ENCODE measurements at places on chromosomes 12 and 14.

DNA sequence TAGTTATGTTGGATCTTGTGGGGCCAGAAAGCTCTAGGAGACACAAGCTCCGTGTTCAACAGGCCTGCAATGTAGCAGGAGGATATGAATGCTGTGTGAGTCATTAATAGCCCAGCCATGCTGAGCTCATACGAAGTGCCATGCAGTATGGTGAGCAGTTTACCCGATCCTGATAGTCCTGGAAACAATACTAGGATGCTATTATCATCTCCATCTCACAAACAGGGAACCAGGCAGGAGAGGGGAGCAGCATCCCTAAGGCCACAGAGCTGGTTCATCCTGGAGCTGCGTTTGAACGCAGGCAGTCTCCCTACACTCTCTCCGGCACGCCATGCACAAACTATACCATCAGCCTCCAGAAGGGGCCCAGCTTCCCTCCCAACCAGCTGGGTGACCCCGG, 20.5 kb downstream of the TTC7B start:
- no peak for DNase-seq

- no peak for DNase-seq
Observed at GRCh38 chr12:31018790-31019505, 54.7 kb upstream of the DDX11 start.

DNA sequence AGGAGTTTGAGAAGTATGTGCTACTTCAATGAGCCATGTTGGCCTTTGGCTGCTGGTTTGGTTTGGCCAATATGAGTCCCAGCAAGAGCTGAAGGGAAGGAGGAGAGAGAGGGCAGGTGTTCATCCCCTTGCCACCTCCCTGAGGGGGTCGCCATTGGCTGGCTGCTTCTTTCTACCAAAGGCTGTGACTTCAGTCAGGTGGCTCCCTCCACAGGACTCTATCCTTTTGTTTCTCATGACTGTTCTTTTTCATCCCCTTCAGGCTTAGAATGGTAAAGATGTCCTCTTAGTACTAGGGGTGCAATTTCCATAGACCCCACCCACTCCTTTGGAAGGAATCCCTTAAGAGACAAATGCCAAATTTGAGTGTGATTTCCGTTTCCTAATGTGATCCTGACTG, 31.2 kb upstream of the OTOGL start:
- DNase-seq = no peak

GRCh38 chr12:94262228-94263010, 114.0 kb downstream of the PLXNC1 start:
- DNase-seq = peak; percentile 62

GRCh38 chr14:92501891-92502351, 11.7 kb upstream of the RIN3 start:
- DNase-seq = peak; percentile 14

- no peak for DNase-seq
Observed at GRCh38 chr14:56482310-56482911, 97.2 kb upstream of the TMEM260 start.

DNA sequence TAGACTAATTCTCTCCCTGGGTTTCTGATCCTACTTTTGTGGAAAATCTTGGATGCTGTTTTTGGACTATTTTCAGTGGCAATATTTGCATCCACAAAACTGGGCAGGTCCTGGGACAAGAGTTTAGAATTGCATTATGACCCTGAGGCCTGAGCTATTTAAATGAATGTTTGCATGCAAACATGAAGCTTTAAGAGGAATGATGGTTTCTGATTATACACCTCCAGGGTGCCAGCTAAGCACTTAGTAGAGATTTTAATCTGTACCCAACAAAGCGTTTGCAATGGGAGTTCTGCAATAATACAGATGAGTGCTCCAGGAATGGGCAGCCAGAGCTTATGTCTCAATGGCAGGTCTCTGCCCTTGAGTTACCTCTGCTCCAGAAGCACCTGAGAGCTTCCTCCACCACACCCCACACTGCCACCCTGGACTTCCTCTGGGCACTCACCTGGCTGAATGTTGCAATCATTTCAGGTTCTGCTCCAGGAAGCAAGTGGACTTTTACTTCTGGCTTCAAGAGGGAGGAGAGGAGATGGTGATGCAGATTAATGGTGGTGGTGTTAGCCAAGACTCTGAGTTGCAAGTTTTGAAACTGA, 6.0 kb upstream of the SPTLC2 start:
- no peak for DNase-seq

GRCh38 chr14:103336191-103336590, 2.2 kb downstream of the EIF5 start:
- no peak for DNase-seq

GRCh38 chr12:121810833-121811433, 7.1 kb downstream of the SETD1B start:
- no peak for DNase-seq

DNA sequence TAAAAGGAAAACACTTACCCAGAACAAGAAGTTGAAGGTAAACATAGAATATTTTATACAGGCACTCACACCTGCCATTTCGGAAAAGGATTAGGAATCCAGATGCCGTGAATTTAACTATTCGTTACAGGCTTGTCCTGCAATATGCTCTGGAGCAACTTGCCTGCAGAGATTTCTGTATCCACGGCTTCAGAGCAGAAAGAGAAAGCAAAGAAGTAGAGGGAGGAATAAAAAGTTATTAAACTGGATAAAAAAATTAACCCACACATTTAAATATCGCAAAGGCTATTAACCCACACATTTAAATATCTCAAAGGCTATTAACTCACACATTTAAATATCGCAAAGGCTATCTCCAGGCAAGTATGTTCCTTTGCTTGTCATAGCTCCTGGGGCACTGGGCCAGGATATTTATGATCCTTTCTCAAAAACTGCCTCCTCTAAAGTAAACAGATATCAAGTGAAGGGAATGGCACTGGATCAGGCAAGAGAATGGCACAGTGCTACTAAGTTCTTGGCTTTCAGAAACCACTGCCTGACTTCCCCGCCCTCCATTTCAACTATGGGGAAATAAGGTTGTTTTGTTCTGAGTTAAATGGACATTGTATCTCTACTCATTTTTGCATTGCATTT, at the start of gene TSPAN8:
Gene TSPAN8, minus strand, starts transcription at position 399 of the 633 bp plus-strand sequence. Its CDS starts 321 bp downstream, at position 78.
- DNase-seq = no peak
